HTR-8/SVneo (cell line): ENCODE measurements at places on chromosomes 6 and 20.

- DNase-seq = no peak
Observed at GRCh38 chr6:98452685-98453084, 381.7 kb upstream of the POU3F2 start.

GRCh38 chr6:3753228-3753835, 1.8 kb upstream of the PXDC1 start:
- DNase-seq = no peak

DNA sequence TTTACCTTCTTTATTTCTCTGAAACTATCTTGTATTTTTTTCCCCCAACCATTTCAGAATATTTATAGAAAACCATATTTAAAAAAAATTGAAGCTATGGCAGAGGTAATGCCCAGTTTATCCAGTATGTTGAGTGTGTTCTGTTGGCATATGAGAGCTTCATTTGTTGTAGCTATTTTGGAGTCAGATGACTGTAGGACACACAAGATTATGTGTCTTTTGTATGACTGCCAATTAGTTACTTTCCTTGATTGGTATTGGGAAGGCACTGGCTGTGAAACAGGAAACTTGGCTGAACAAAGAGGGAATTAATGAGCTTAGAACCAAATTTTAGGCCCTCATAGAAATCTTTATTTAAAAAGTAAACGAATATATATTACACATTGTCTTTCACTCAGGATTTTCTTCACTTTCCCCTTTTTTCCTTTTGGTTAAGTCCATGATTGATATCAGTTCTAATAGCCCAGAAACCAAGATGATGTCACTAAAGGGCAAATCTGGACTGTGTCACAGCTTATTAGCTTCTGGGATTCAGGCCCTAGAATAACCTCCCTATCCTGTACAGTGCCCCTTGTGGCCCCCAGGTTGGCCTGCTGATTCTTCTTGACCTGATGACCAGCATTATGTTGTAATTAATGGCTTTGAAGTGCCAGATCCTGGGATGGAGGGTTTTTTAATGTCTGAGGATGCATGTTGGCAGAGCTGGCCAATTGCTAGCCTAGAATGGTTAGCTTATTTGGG, 10.1 kb downstream of the CDC5L start:
- DNase-seq = no peak

- DNase-seq = peak; percentile 78
Observed at GRCh38 chr20:43442282-43442880, 15.3 kb upstream of the SRSF6 start.

- no peak for DNase-seq
Observed at GRCh38 chr6:43105538-43106222, 29.6 kb downstream of the PTK7 start.

DNA sequence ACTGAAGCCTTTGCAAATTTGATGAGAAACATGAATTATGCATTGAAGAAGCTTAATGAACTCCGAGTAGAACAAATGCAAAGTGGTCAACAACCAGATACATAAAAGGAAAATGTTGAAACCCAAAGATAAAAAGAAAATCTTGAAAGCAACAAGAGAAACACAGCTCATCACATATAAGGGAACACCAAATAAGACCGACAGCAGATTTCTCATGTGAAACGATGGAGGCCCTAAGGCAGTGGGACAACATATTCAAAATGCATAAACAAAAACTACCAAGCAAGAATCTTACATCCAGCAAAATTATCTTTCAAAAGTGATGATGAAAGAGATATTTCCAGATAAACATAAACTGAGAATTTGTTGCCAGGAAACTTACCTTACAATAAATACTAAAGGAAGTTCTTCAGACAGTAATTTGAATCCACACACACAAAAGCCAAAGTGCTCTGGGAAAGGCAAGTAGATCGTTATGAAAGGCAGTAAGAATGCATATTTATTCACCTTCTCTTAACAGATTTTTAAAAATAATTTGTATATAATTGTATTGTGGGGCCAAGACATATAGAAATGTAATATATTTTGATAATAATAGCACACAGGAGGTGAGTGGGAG, 22.5 kb downstream of the SLC52A3 start:
- no peak for DNase-seq

GRCh38 chr20:47710665-47711045, 74.6 kb downstream of the SULF2 start:
- DNase-seq = no peak

DNA sequence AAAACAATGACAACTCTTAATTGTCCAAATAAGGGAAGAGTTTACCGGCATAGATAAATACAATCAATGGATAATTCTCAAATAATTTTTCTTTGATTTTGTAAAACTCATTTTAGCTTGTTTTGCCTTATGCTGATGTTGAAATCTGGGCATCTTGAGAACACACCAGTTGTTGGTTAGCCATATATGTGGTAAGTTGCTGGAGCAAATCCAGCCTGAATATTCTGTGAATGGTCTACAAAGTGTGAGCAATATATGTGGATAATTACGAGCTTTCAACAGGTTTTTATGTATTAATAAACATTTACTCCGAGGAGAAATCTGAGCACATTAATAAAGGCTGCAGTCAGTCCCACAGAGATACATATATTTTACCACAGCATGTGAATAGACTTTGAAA, 423.6 kb downstream of the BCKDHB start:
- DNase-seq = no peak

DNA sequence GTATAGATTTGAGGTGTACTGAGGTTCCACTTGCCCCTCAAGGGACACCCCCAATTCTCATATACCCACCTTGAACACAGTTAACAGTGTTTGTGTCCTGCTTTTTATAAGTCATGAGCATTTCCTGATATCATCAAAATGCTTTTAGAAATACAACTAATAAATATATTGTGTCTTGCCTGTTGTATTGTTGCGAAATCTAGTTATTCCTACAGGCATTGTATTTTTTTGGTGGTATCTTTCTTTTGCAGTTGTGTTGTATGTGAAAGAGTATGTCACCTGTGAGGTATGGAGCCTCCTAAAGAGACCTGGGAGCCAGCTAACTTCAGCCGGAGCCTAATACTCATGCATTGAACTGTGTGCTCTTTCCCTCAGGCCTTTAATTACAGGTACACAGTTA, 40.7 kb downstream of the CDYL start:
- DNase-seq = no peak

DNA sequence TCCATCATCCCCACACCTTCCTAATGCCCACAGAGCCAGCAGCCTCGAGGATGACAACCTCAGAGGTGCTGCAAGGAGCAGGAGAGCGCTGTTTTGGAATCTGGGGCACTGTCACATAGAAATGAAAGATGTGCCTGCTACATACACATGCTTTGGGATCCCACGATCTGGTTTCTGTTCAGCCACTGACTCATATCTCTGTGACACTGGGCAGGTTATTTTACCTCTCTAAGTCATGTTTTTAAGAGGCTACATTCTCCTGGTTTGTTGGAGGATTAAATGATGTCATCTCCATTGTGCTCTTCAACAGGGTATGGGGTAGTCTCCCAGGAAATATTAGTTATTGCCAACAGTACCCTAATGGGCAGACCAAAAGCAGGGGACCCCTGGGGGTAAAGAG, 32.6 kb upstream of the TAB2 start:
- DNase-seq = no peak

DNA sequence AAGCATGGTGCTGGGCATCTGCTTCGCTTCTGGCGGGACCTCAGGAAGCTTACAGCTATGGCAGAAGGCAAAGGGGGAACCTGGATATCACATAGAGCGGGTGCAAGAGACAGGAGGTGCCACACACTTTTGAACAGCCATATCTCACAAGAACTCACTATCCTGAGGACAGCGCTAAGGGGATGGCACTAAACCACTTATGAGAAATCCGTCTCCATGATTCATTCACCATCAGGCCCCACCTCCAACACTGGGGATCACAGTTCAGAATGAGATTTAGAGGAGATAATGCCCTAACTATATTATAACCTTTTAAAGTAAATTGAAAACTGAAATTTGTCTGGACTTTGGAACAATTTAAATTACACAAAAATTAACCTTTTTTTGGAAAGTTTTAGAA, 37.8 kb upstream of the SUMO4 start:
- DNase-seq = no peak

DNA sequence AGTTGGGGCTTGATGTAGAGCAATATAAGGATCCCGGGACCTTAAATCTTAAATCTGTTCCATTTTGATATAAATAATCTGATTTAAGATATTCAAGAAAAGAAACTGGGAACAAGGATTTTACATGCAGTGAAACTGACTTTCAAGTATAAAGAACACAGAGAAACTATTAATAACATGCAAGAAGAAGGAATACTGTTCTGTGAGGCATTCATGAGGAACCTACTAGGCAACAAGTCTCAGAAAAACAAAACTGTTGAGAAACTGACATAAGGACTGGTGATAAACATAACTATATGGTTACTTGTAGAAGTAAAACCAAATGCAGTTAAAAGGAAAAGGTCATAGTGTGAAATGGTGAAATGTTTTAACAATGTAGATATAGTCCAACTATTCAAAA, 15.8 kb downstream of the HDDC2 start:
- no peak for DNase-seq

GRCh38 chr6:139763468-139764210, 389.2 kb upstream of the CITED2 start:
- no peak for DNase-seq

DNA sequence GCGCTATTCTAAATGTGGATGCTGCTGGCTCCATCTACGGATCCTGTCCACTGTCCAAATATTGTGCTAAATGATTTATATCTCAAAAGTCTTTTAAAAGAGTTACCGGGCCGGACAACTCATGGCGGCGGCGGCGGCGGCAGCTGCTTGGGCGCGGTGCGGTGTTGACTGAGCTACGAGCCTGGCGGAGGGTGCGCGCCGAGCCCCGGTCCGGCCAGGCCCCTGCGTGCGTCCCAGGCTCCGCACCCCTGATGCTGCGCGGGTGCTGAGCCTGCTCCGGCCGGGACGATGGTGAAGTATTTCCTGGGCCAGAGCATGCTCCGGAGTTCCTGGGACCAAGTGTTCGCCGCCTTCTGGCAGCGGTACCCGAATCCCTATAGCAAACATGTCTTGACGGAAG, 303.4 kb downstream of the CENPW start:
- DNase-seq = no peak

GRCh38 chr6:132298344-132298949, 102.8 kb downstream of the MOXD1 start:
- peak; percentile 8 for DNase-seq

- no peak for DNase-seq
Observed at GRCh38 chr6:34476447-34476846, 10.6 kb downstream of the PACSIN1 start.

DNA sequence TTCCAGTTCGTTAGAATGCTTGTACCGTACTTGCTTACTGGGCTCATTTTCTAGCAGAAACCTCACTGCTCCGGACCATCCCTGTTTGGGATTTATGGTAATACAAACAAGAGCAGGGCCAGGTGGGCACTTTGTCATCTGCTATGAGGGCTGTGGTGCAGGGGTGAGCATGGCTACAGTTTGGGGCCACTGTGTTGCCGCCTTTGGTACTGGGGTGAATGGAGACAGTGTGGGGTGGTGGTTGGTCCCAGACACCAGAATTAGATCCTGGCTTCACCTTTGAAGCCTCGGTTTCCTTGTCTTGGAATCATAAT, 95.0 kb downstream of the TOX2 start:
- no peak for DNase-seq

DNA sequence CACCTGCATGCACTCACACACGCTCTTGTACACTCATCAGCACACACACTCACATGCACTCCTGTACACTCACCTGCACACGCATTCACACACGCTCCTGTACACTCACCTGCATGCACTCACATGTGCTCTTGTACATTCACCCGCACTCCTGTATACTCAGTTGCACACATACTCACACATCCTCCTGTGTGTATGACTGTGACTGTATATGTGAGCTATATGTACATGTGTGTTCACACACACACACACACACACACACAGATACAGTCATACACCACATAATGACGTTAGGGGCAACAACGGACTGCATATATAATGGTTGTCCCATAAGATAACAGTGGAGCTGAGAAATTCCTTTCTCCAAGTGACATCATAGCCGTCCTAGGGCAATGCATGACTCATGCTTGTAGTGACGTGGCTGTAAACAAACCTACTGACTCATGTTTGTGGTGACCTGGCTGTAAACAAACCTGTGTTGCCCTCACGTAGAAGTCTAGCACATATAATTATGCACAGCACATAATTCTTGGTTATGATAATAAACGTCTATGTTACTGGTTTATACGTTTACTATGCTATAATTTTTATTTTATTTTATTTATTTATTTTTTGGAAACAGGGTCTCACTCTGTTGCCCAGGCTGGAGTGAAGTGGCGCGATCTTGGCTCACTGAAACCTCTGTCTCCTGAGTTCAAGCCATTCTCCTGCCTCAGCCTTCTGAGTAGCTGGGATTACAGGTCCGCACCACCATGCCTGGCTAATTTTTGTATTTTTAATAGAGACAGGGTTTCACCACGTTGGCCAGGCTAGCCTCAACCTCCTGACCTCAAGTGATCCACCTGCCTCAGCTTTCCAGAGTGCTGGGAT, 22.8 kb upstream of the TAF4 start:
- peak; percentile 96 for DNase-seq

GRCh38 chr6:132893772-132894490, 79.6 kb downstream of the RPS12 start:
- no peak for DNase-seq

- no peak for DNase-seq
Observed at GRCh38 chr20:37500311-37500710, 20.7 kb upstream of the NNAT start.

- DNase-seq = no peak
Observed at GRCh38 chr6:5295623-5296022, 34.3 kb downstream of the FARS2 start.

GRCh38 chr20:57735831-57736737, 26.3 kb upstream of the PMEPA1 start:
- no peak for DNase-seq
